ENCODE measurements at places on chromosomes 2 and 18.

DNA sequence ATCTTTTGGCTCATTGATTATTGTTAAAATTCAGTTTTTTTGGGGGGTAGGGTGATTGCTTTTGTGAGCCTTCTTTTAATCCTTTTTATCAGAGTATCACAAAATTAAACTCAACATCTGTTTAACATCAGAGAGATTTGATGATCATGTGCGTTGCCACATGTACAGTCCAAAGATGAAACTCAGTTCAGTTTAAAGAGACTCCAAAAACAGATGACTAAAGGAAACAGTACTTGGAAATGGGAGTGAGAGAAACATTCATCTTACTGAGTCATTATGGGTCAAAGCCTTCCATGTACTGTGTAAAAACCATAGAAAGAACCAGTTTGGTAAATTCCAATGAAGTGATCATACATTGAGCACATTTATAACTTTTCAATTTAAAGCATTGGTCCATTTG is 53.0 kb downstream of the LYPD6 start:
- DNase-seq: no peak

DNA sequence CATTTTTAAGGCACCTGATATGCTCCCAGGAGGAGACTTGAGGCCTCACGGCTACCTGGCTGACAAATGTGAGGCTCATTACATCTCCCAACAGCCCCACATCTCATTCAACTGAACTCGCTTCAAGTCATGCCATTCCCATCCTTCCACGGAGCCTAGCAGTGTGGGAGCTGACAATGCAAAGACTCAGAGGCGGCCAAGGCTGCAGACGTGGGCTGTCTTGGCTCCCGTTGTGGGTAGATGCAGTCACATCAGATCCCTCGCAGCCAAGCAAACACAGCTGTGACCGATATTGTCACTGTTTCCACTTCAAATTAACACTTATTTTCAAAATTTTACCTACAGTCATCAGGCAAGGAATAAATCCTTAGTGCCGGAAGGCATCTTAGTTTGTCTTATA is 64.0 kb upstream of the TRIB2 start:
- DNase-seq: peak; percentile 35

DNA sequence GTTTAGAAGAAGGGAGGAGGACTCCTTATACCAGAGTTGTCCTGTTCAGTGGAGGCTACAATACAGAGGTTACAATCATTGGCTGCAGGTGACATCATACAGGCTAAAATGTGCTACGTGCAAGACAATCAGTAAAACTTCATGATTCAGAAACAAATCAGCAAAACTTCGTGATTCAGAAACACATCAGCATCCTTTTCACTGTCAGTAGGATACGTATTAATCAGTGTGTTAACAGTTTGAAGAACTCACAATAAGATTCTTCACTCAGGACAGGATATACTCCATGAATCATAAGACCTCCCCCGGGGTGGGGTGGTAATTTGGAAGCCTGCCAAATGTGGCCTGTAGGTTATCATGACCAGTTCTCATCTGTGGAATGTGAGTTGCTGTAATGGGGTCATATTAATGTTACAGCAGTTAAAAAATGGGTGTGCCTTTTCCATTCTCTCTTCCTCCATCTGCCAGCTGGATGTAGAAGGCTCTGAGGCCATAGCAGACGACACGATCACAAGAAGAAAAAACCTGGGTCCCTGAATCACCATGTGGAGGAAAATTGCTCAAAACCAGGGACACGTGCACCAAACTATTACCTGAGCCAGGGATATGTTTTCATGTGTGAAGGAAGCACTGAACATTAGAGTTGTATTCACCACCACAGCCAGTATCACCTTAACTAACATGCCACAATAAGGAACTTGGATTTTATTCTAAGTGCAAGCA is 134.8 kb upstream of the CREB1 start:
- DNase-seq: no peak

GRCh38 chr2:218260742-218261422 is at the start of gene GPBAR1:
Gene GPBAR1 (plus strand): TSS chr2:218261015. CDS start chr2:218262725, 1,710 bp downstream.
- DNase-seq: no peak

DNA sequence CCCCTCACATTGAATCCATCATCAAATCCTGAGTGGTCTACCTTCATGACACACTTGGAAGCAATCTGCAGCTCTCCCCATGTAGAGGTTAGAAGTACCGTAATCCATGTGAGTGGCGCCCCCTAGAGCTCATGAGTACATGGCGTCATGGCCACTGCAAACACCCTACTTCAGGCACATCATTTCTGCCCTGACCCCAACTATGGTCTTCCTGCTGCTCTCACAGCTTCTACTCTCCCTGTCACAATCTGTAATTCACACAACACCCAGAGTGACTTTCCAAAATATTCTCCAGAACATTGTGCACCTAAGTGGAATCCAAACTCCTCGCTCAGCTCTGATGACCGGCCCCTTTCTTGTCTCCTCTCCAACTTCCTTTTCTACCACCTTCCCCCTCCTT is 141.9 kb downstream of the ANKRD44 start:
- DNase-seq: peak; percentile 62

All from anterior cingulate cortex (tissue), 58 donors.